Activated CD8-positive, alpha-beta memory T cell treated with anti-CD3 and anti-CD28 coated beads for 36 hours (primary cell): ENCODE measurements at places on chromosomes 7 and 10. TPM values are rescaled to one million over a fixed set of nuclear protein-coding genes. Genes with fewer than 3 reads are reported as not detected.

Gene FUOM
- total RNA-seq: 31.2 TPM

Gene RBM20
- total RNA-seq: 0.42 TPM

Gene INSIG1
- 47.0 TPM for total RNA-seq

Gene CALU
- 53.9 TPM for total RNA-seq

Gene ANKRD61
- total RNA-seq: not detected

Gene KIAA1549
- total RNA-seq: 1.6 TPM
